ENCODE measurements at places on chromosomes 12 and 14. TPM values are rescaled to one million over a fixed set of nuclear protein-coding genes. Genes with fewer than 3 reads are reported as not detected.
A peak's percentile ranks its signal among the peaks of the same experiment; 100 is the strongest.

DNA sequence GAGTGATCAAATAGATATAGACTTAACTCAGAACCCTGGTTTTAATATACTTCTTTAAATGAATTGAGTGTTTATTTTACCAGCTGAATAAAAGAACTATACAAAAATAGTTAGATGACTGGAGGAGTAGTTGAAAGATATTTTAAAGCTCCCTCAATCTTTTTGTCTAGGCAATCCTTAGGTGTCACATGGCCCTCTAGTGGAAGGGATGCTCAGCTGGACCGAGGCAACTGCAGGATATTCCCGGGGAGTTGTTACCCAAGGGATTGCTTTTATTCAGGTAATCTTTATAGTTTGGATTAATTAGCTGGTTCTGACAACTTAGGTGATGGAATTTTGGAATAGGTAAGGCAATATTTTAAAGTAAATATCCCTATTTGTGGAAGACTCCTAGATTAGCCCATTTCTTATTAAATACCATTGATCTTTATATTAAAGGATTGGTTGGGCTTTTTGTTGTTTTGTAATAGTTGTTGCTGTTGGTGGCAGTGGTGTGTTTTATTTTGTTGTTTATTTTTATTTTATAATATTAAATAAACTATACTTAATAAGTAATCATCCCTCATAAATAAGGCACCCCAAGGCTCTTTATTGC is 57.1 kb downstream of the ZDHHC17 start:
- DNase-seq = peak; percentile 40

TPH2 gene
- not detected for total RNA-seq

GRCh38 chr12:7093892-7094291 is 1.6 kb upstream of the C1R start:
- no peak for DNase-seq

- no peak for DNase-seq
Measured at GRCh38 chr12:117311-117710, 50.7 kb downstream of the IQSEC3 start.

OR6C65 gene
- not detected for total RNA-seq

ALG10B gene
- total RNA-seq = 4.0 TPM

PTGDR gene
- total RNA-seq = not detected

DNA sequence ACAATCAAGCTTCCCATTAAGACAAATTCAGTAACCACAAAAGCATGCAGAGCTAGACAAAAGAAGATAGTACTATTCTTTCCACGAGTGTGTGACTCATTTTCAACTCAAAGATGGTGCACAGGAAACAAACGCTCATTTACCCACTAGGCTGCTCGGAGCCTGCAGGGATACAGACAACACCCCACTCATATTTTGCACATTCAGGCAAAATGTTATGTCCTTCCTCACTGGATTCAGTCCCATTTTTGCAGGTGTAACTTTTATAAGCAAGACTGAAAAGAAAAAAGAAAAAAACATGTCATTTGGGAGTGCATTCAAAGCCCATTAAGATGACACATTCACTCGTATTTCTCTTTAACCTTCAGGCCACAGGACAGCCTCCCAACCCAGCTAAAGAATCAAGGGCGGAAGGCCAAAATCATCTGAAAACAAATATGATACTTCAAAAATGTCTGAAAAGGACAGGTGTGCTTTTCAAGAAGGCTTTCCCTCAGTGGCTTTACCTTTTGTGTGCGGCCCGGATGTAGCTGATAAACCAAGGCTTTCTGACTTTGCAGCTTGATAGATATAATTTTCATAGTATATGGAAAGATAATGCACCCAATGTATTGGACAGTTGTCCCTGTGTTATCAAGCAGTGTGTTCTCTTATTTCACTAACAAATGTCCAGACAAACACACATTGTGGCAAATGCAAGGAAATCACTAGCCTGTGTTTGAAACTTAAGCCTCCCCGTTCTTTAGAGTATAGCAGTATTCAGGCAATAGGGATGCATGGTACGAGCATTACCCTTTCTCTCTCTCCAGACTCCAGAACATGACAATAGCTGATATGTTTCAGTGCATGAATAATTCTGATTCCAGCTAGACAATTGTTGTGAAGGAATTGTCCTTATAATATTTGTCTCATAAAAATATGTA is 147.8 kb upstream of the KRR1 start:
- DNase-seq = peak; percentile 87

GRCh38 chr12:124715121-124715990 is 147.9 kb upstream of the NCOR2 start:
- DNase-seq = peak; percentile 65

- DNase-seq = peak; percentile 70
Measured at GRCh38 chr14:60640859-60641741, 8.2 kb downstream of the SIX1 start.

DNA sequence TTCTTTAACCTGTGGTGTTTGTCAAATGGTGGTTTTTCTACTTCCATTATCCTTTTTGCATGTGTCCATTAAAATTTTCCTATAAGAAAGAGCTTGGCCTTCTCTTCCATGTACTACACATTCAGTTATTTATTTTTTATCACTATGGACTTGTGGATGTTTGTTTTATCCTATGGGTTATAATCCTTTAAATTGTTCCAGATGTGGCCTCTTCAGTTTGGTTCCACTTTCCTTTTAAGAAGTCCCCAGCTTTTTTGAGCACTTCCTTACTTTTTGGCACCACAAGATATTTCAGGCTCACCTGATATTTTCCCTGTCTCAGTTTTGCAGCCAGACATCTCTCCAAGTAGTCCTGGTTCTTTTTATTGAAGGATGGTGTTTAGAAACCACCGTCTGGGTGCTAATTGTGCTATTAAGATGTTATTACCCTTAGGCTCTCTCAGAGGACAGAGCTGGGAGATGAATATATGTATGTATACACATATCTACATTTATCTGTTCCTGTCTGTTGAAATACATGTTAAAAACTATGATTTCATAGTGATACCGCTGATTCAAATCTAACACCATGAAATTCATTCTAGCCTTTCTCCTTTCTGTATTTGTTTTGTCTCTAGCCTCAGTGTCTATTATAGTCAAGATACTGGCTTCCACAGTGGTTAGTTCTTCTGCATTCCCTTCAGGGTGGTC is 408.5 kb upstream of the RGS6 start:
- DNase-seq = no peak

All from LHCN-M2 (cell line).